ENCODE measurements at places on chromosomes 1 and 21.

- no peak for DNase-seq
Measured at GRCh38 chr1:21752186-21752585, 30.8 kb downstream of the USP48 start.

DNA sequence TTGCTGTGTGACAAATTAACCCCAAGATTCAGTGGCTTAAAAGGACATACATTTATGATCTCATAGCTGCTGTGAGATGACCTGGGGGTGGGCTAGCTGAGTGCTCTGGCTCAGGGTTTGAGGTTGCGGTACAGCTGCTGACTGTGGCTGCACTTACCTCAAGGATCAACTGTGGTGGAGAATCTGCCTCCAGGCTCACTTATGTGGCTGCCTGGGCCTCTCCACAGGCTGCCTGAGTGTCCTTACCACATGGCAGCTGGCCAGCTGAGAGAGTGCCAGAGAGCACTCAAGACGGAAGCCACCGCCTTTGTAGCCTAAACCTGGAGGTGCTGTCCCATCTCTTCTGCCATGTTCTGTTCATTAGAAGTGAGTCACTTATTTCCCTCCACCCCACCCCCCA lies 5.7 kb downstream of the LRRC71 start:
- peak; percentile 15 for DNase-seq

DNA sequence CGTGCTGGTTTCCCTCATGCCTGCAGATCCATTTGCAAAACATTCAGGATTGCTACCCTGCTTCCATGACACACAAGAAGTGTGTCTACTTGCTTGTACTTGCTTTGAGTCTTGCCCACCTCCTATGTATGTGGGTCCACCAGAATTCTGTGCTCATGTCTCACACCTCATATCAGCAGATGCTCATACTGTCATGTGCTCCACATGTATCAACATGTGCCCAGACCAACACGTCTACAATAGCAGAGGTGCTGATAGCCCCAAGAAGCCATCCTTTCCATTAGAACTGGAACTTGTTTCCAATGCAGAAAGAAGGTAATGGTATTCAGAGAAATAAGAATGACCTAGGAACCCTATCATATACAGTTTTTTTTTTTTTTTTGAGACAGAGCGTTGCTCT lies 27.9 kb upstream of the MYOC start:
- no peak for DNase-seq

GRCh38 chr1:2160451-2161300 lies 33.9 kb downstream of the FAAP20 start:
- DNase-seq = no peak

GRCh38 chr1:245437369-245438062 lies 282.7 kb downstream of the KIF26B start:
- DNase-seq = no peak

GRCh38 chr1:239884796-239885195 lies 206.9 kb upstream of the FMN2 start:
- no peak for DNase-seq
